ENCODE measurements at places on chromosomes 7 and 10. TPM values are rescaled to one million over a fixed set of nuclear protein-coding genes. Genes with fewer than 3 reads are reported as not detected.

Gene CTNNA3
- not detected for polyA plus RNA-seq

DNA sequence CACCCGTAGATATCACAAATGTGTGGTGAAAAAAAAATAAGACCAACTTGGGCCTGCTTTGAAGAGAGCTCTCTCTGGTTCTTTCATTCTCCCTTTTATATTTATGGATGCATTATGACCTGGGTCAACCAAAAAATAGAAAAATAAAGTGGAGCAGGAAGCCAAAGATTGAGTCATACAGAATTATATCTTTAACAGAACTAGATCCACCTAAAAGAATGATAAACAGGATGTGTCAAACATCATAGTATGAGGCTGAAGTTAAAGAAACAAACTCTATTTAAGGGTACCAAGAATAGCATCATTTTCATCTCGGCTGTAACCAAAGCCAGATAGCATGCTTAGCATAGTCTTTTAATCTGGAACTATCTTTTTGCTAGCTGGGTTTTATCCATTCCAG is 28.8 kb upstream of the NMT2 start:
- no peak for DNase-seq

DNA sequence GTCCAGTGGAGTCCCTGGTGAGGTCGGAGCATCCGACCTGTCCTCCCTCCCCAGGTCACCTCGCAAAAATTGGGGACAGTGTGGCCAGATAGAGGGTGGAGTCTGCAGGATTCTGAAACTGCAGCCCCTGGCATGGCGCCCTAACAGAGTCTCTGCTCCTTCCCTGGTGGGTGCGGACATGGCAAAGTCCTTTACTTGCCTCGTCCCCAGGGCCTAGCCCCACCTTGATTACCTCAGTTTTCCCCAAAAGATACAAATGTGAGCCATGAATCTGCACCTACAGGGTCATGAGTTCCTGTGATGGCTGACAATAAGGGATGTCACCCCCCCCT is 47.7 kb downstream of the NPVF start:
- DNase-seq: no peak

DNA sequence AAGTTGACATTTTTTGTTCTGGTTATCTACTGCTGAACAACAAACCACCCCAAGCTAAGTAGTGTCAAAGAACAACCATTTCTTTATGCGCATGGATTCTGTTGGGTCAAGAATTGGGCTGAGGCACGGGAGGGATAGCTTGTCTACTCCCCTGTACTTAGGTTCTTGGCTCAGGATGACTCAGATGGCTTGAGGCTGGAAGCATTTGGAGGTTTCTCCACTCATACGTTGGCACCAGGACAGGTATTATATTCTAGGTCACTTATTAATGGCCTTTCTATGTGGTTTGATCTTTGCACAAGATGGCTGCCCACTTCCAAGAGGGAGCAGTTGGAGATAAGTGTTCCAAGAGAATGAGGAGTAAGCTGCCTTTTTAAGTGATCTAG is 11.8 kb upstream of the TFAM start:
- DNase-seq: no peak

GRCh38 chr7:152865461-152865860 is 105.9 kb downstream of the ACTR3B start:
- DNase-seq: no peak

- no peak for DNase-seq
Measured at GRCh38 chr7:12297283-12298108, 86.4 kb downstream of the TMEM106B start.

DNA sequence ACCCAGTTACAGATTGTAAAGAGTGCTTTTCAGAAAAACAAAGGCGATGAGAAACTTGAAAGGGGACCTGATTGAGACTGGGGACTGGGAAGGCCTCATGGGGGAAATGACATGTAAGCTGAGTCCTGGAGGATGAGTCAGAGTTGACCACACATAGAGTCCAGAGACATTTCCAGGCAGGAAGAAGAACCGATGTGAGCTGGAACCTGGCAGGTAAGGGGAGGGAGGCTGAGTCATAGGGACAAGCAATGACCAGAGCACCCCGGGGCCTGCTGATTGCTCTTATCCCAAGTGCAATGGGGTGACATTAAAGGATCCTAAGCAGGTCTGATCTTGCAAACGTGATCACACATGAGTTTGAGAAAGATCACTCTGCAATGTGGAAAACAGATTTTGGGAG is 11.7 kb downstream of the TLL2 start:
- no peak for DNase-seq

GRCh38 chr10:32384171-32384570 is 37.2 kb upstream of the EPC1 start:
- no peak for DNase-seq

DNA sequence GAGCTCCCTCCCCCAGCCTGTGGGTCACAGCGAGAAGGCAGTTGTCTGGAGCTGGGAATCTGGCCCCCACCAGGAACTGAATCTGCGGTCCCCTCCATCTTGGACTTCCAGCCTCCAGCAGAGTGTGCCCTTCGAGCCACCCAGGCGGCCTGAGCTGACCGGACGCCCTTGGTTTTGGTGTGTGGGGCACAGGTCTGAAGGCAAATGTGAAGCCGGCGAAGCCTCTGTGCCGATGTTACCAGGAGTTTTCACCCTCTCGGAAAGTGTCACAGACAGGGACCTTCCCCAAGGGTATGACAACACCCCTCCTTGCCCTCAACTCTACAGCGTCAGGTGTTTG is 109.1 kb downstream of the DNAJB6 start:
- no peak for DNase-seq

Gene IKZF1
- 91.3 TPM for polyA plus RNA-seq

DNA sequence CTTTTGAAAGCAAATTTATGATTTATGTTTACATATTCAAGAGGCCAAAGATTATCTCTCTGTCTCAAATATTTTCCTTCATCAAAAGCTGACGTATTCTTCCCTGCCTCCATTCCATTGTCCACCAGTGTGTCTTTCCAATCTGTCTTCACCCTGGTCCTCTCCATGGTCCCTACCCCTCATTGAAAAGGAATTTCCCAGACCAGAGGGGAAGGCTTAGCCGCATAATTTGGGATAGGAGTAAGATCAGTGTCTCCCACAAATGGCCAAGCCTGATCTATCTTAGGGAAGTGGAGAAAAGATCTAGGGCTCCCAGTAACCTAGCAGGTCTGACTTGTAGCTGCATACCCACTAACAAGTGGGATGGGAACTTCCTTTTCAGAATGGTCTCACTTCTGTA is 46.3 kb upstream of the ZNF800 start:
- DNase-seq: no peak

GRCh38 chr7:42939457-42940240 is 7.5 kb downstream of the MRPL32 start:
- DNase-seq: no peak

DNA sequence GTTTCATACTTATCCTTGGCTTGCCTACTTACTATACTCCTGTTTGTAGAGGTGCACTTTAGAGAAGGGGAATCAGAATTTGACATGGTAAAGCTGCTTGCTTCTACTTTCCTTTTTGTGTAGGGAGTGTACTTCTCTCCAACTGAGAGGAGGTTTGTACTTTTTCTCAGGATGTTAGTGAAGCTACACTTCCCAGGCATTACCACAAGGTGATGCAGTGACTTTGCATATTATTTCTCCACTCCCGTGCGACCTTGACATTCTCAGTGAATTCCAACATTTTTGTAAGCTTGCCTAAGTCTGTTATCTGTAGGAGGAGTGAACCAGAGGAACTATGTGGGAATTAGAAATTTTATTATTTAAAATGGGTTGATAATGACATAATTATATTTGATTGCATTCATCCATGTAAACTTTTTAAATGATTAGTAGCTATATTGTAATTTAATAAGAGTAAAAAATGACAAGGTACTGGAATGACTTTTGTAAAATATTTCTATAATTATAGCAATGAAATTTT is 5.2 kb downstream of the TAX1BP1 start:
- DNase-seq: no peak

DNA sequence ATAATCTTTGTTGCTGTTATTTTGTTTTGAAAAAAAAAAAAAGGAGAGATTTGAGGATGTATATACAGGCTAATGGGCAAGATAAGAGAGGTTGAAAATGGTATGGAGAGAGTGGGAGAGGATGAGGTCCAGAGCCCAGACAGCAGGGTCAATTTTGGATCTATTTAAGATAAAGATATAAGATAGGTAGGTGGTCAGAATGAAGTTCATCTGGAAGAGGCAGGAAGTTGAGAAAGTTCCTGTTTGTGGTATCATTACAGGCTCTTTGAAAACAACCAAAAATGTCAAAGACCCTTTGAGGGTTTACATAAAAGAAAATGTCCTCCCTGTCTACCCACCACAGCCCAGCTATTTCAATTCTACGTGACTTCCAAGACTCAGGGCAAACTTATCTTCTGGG is 7.5 kb downstream of the CEP41 start:
- no peak for DNase-seq

- no peak for DNase-seq
Measured at GRCh38 chr10:53664282-53665019, 891.9 kb upstream of the MBL2 start.

GRCh38 chr7:118420888-118421287 is 196.4 kb downstream of the ANKRD7 start:
- no peak for DNase-seq

GRCh38 chr7:98956937-98957336 is 78.6 kb downstream of the TRRAP start:
- DNase-seq: no peak

GRCh38 chr7:1667566-1668395 is 2.3 kb upstream of the ELFN1 start:
- DNase-seq: no peak

Gene PIP
- not detected for polyA plus RNA-seq

GRCh38 chr7:88480896-88481295 is 174.2 kb upstream of the STEAP4 start:
- DNase-seq: no peak

Gene RADIL
- not detected for polyA plus RNA-seq

DNA sequence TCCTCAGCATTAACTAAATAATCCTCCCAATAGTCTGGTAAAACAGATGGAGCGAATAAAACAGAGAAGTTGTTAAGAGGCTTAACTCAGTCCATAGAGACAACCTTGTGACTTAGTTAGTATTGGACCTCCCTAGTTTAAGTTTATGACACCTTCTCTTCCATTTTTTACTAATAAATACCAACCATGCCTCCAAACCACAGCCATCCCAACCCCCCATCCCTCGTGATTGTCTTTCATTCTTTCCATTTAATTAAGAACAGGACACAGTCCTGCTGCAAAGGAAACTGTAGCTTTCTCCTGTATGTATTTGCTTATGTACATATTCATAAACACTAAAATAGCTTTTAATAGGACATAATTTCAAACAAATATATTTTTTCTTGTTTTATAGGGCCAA is 238.2 kb downstream of the SEMA3D start:
- DNase-seq: no peak

Gene TCAF2
- polyA plus RNA-seq: 2.5 TPM

GRCh38 chr7:26655781-26656180 is 208.6 kb downstream of the SKAP2 start:
- no peak for DNase-seq

- no peak for DNase-seq
Measured at GRCh38 chr7:77674878-77675277, 21.4 kb upstream of the RSBN1L start.

Gene PODXL
- polyA plus RNA-seq: 0.10 TPM

DNA sequence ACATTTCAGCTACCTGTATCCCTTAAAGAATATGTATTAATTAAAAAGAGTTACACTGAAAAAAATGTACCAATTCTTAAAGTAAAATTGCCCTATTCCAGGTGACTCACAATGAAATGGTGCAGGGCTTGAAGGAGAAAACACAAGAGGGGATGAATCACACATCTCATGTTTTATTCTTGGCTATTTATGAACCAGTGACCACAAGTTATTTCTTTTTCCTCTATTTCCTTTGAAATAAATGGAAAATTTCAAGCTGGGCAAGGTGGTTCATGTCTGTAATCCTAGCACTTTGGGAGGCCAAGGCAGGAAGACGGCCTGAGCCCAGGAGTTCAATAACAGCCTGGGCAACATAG is 106.8 kb downstream of the UBE2H start:
- no peak for DNase-seq

Gene PIK3CG
- polyA plus RNA-seq: 21.3 TPM

Gene ANKRD2
- not detected for polyA plus RNA-seq

Gene PAX2
- polyA plus RNA-seq: not detected

Gene MAGI2
- polyA plus RNA-seq: not detected

DNA sequence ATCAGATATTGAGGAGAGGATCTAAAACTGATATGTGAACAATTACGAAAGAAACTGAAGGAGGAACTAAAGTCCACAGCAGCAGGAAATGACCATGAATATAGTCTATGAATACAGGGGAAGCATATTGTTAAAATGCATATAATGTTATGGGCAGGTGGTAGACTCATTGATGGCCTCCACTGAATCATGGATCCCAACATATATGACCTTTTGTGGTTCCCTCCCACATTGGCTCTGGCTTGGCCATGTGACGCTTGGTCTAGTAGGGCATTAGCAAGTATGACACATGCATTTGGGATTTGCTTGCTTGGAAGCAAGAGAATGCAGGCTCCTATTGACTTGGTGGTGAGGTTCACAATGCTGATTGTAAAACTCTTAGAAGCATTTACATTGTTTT is 55.2 kb upstream of the RAB18 start:
- no peak for DNase-seq

Gene GDF2
- polyA plus RNA-seq: not detected

- DNase-seq: no peak
Measured at GRCh38 chr10:97830064-97830463, 19.6 kb upstream of the GOLGA7B start.

GRCh38 chr10:79055100-79055782 is 13.5 kb upstream of the ZMIZ1 start:
- DNase-seq: no peak

DNA sequence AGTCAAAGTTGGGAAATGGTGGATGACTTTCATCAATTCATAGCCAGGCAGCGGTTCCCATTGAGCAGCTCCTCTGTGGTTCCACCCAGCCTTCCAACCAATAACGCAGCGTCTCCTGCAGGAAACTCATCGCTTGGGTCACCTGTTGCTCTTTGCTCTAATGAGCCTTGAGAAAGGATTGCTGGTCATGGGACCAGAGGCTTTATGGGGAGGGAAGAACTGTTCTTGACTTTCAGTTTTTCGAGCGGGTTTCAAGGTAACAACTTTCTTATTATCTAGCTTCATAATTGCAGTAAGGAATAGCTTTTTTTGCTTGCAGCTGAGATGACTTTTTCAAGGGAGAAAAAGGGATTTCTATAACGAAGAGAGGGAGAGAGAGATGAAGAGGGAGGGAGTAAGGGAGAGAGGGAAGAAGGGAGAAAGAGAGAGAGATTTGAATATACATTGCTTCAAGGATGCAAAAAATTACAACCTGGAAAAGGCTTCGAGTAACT is 405 bp upstream of the ENTPD1 start:
- DNase-seq: no peak

- no peak for DNase-seq
Measured at GRCh38 chr7:73812996-73813395, 17.8 kb upstream of the CLDN4 start.

- DNase-seq: no peak
Measured at GRCh38 chr7:70573696-70574095, 558.2 kb upstream of the GALNT17 start.

DNA sequence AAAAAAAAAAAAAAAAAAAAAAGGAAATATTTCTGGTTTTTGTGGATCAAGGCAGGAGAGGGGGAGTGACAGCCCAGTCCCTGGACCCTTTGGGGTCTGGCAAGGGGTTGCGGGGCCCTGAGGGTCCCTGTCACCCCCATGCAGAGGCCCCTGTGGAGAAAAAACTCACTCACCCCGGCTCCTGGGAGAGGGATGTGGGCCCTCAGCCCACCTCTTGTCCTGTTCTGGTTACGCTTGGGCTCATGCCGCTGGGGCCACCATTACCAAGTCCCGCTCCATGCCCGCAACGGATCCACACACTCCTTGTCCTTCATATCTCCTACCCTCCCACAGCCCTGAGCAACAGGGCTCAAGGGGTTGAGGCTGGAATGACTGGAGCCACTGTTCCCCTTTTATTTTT is 1.0 kb upstream of the TMEM184A start:
- no peak for DNase-seq

- no peak for DNase-seq
Measured at GRCh38 chr10:108434559-108435252, 1270.2 kb upstream of the SORCS1 start.
